ENCODE measurements at places on chromosomes 11 and 22.

DNA sequence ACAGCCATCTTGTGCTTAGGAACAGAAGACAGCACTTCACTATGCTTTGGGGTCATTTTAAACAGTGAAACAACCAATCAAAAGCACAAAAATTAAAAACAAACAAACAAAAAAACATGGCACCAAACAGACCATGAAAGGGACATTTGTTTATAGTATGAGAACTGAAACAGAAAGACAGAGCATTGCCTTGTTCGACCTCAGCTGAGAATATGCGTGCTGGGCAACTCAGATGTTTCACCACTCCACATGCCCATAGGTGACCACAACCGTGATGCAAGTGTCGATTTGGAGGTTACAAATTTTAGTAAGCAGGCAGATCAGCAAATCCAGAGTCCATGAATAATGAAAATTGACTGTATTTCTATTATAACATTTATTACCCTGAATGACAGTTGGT, 30.0 kb downstream of the NNMT start:
- no peak for DNase-seq

GRCh38 chr11:64801561-64802369, 1.2 kb downstream of the MAP4K2 start:
- DNase-seq, result no peak

DNA sequence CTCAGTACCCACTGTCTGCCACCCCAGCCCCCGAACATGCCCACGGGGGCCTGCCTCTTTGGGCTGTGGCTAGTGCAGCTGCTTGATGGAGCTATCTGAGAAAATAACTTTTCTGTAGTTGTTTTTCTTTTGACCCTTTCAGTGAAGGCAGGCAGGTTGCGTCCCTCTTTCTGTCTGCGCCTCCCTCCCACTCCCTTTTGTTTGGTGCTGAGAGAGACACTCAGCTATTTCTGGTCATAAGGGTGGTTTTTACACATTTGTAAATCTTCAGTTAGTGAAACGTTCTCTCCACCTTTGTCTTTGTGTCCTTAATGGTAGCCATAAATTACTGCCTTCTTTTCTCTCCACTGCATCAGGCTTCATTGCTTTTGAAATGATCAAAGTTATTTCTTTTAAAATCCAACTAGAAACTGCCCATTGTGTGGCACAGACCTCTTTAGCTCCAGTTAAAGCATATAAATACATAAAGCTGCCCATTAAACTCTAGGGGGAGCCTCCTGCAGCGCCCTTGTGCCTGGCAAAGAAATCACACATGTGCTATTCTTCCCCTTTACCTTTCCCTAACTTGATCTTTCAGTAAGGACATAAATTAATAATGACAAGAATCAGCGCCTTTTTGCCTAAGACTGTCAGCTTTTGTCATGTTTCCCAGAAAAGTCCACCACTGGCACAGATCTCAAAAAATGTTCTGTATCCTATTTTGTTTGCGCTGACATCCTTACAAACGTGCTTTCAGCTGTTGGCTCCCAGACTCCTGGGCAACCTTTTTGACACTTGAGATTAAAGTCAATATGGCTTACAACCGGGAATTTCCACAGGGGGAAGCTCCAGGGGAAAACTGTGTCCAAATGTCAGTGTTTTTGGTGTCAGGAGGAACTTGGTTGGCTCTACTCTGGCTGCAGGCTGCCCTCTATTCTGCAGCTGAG, 1.7 kb upstream of the SCUBE2 start:
- no peak for DNase-seq

GRCh38 chr22:30516731-30517130, 11.2 kb upstream of the SEC14L4 start:
- DNase-seq, result no peak

- DNase-seq, result no peak
Observed at GRCh38 chr11:91173701-91174100, 950.9 kb upstream of the CHORDC1 start.

DNA sequence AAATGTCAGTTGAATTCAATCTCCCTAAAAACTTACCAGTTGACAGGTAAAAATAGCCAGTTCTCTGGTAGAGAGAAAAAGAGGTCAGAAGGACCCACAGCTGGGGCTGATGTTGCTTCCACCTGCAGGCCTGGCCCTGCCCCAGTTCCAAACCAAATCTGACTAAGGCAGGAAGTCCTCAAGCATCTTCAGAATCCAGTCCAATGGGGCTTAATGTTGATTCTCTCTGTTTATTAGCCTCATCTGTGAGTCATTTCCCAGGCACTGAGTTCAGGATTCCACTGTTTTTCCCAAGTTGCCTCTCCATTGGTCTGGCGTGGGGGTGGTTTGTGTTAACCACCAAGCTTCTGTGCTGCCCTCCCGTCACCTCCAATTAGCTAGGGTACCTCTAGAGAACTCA, 601.8 kb downstream of the INSC start:
- no peak for DNase-seq

GRCh38 chr22:41826430-41827383, 6.2 kb upstream of the SREBF2 start:
- no peak for DNase-seq

DNA sequence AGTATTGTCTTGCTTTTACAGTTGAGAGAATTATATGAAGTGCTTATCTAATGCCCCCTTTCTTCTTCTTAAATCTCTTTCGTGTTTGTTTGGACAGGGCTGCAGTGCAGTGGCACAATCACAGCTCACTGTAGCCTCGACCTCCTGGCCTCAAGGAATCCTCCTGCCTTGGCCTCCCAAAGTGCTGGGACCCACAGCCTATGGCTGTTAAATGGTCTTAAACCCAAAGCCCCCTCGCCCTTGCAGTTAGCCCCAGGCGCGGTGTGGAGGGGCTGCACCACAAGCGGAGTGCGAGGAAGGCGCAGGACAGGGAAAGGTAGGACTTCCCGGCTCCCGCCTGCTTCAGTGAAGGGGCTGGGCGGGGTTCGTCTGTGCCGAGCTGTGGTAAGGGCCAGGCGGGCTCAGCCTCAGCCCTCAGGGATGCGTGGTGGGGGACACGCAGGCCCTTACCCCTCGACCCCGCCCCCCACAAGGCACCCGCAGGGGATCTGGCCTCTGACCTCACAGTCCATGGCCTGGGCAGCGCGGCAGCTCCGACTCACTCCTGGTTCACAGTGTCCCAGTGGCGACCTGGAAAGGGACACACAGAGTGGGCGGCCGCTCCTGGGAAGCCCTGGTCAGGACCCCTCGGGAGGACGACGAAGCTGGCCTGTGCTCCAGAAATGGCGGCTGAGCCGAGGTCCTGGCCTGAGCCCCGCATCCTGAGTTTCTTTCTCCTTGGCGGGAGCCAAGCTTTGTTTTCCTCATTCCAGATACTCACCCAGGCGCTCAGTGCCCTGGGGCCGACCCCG, 24.5 kb downstream of the BID start:
- DNase-seq, result no peak

GRCh38 chr11:102478673-102479299, 26.2 kb upstream of the TMEM123 start:
- DNase-seq, result no peak

Data from stimulated activated CD4-positive, alpha-beta T cell treated with anti-CD3 and anti-CD28 coated beads, TNF-alpha, amount 100 ng/mL, for 48 hours (primary cell).